GM12878 (cell line): ENCODE measurements at places on chromosomes 2 and 18. TPM values are rescaled to one million over a fixed set of nuclear protein-coding genes. Genes with fewer than 3 reads are reported as not detected.

Gene TLX2
- 3.2 and 3.6 TPM in 2 replicates for polyA plus RNA-seq

Gene MBD2
- 24.1 and 28.1 TPM in 2 replicates for polyA plus RNA-seq

Gene CHRNG
- 0.09 TPM in 1 of 2 replicates, not detected in the other for polyA plus RNA-seq

Gene ZNF236
- 5.7 and 6.8 TPM in 2 replicates for polyA plus RNA-seq

Gene LOXHD1
- not detected in 2 replicates for polyA plus RNA-seq

Gene SERPINB2
- 11.9 and 13.4 TPM in 2 replicates for polyA plus RNA-seq

Gene HES6
- 1.1 and 1.3 TPM in 2 replicates for polyA plus RNA-seq

Gene FAM124B
- not detected in 2 replicates for polyA plus RNA-seq

Gene MC2R
- not detected in 2 replicates for polyA plus RNA-seq

Gene HOXD11
- polyA plus RNA-seq: not detected in 2 replicates

Gene PID1
- polyA plus RNA-seq: not detected in 2 replicates

Gene GREB1L
- polyA plus RNA-seq: 0.05 TPM in 2 replicates

Gene PSD4
- 19.8 and 23.7 TPM in 2 replicates for polyA plus RNA-seq

Gene VWC2L
- not detected in 2 replicates for polyA plus RNA-seq

Gene COL3A1
- polyA plus RNA-seq: 0.16 and 0.46 TPM in 2 replicates

Gene RUFY4
- polyA plus RNA-seq: 0.32 TPM in 1 of 2 replicates, not detected in the other

Gene TIGD1
- 6.6 and 6.8 TPM in 2 replicates for polyA plus RNA-seq

Gene CEBPZOS
- 32.1 and 47.9 TPM in 2 replicates for polyA plus RNA-seq

Gene CNGA3
- not detected in 2 replicates for polyA plus RNA-seq

Gene SETBP1
- polyA plus RNA-seq: 3.4 and 4.0 TPM in 2 replicates

Gene L3MBTL4
- polyA plus RNA-seq: 2.1 and 3.5 TPM in 2 replicates

Gene EDAR
- not detected in 2 replicates for polyA plus RNA-seq

Gene FOXI3
- polyA plus RNA-seq: not detected in 2 replicates

Gene DCDC2C
- not detected in 2 replicates for polyA plus RNA-seq

Gene DLGAP1
- polyA plus RNA-seq: 1.6 and 1.9 TPM in 2 replicates

Gene LINC00305
- polyA plus RNA-seq: not detected in 2 replicates

Gene OR6B2
- not detected in 2 replicates for polyA plus RNA-seq

Gene PTPN18
- polyA plus RNA-seq: 43.1 and 45.6 TPM in 2 replicates

Gene NETO1
- polyA plus RNA-seq: not detected in 2 replicates

Gene IL1RL2
- polyA plus RNA-seq: not detected in 2 replicates

Gene CREB1
- 38.6 and 47.6 TPM in 2 replicates for polyA plus RNA-seq

Gene TNS1
- not detected in 2 replicates for polyA plus RNA-seq

Gene CAVIN2
- not detected in 2 replicates for polyA plus RNA-seq

Gene SMAD7
- polyA plus RNA-seq: 2.0 and 2.2 TPM in 2 replicates

Gene FOXD4L1
- polyA plus RNA-seq: not detected in 2 replicates

Gene NOSTRIN
- polyA plus RNA-seq: 0.42 and 0.91 TPM in 2 replicates

Gene CTLA4
- polyA plus RNA-seq: not detected in 2 replicates

Gene TDRD15
- polyA plus RNA-seq: not detected in 2 replicates

Gene DNPEP
- polyA plus RNA-seq: 72.1 and 82.0 TPM in 2 replicates

Gene TWIST2
- polyA plus RNA-seq: not detected in 2 replicates

Gene TMEFF2
- not detected in 2 replicates for polyA plus RNA-seq

Gene SULT1C2
- not detected in 2 replicates for polyA plus RNA-seq

Gene BMP10
- not detected in 2 replicates for polyA plus RNA-seq

Gene LOXL3
- 31.2 and 33.1 TPM in 2 replicates for polyA plus RNA-seq

Gene COL4A4
- polyA plus RNA-seq: 1.9 and 2.7 TPM in 2 replicates

Gene CCL20
- polyA plus RNA-seq: 17.0 and 19.7 TPM in 2 replicates

Gene HOXD8
- polyA plus RNA-seq: not detected in 2 replicates

Gene RNF144A
- 0.43 TPM in 1 of 2 replicates, not detected in the other for polyA plus RNA-seq

Gene CNDP1
- polyA plus RNA-seq: not detected in 2 replicates

Gene COLEC11
- not detected in 2 replicates for polyA plus RNA-seq

Gene EIF2AK3
- polyA plus RNA-seq: 20.8 and 21.2 TPM in 2 replicates
